ENCODE measurements at places on chromosomes 4 and X. TPM values are rescaled to one million over a fixed set of nuclear protein-coding genes. Genes with fewer than 3 reads are reported as not detected.

DNA sequence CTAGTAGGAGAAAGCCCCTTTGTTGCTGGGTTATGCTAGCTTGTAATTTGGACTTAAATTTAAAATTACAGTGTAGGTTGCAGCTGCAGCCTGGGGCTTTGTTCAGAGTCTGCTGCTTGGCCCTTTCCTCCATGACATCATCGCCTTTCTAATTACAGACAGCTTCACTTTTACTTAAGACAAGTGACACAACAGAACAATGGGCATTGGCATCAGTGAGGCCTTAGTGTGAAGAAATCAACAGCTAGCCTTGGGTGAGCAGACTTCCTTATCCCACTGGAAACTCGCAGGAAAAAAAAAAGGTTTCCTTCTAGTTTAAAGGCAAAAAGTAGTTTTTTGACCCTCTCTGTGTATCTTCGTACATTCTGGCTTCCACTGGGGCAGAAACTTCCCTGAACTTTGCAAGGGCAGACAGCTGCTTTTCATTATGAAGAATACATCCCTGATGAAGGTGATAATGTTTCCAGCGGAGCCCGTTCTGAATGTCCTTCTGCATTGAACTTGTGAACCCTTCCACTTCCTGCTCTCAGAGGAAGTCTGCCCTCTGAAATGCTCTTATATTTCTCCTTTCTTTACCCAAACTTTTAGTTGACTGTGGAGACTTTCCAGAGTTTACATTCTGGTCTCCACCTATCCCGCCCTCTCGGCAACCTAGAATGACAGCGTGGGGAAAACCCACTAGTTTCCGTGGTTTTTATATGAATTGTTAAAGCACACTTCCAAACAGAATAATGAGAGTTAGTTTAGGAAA, 123.2 kb upstream of the FAM9C start:
- DNase-seq: no peak

GRCh38 chr4:95167805-95168204, 381.0 kb downstream of the UNC5C start:
- no peak for DNase-seq

The VCX2 gene
- not detected for total RNA-seq

DNA sequence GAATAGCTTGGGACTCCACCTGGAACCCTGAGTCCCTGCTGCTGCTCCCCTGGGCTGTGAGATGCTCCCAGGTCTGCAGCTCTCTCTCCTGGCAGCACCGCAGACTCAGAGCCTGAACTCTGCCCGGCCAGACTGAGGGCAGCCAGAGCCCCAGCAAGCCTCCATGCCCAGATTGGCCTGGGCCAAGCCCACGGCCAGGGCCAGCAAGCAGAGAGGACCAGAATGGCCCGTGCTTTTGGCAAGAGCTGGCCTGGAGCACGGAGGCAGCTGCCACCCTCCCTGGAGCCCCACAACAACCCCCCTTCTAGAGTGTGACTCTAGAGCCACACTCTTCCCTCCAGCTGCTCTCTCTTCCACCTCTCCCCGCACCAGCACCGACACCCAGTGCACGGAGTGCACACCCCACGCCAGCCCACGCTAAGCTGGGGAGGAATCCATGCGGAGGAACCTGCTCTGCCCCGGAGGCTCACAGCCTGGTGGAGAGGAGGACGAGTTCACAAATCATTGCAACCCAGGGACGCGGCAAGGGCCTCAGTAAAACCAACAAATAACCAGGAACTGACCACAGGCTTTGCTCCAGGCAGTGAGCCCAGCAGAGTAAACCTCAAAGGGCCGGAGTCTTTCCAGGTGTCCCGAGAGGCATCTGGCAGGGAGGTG, 110.3 kb downstream of the HMX1 start:
- DNase-seq: no peak

All from sciatic nerve (tissue), 2 donors.